ENCODE measurements at places on chromosomes 5 and 9.

GRCh38 chr5:79613549-79613948, 1.3 kb downstream of the TENT2 start:
- DNase-seq = no peak

GRCh38 chr5:124859027-124859426, 112.6 kb upstream of the ZNF608 start:
- no peak for DNase-seq

GRCh38 chr9:4615251-4615650, 46.8 kb upstream of the PLPP6 start:
- DNase-seq = no peak

- DNase-seq = no peak
Observed at GRCh38 chr9:15501179-15501578, 9.6 kb downstream of the PSIP1 start.

DNA sequence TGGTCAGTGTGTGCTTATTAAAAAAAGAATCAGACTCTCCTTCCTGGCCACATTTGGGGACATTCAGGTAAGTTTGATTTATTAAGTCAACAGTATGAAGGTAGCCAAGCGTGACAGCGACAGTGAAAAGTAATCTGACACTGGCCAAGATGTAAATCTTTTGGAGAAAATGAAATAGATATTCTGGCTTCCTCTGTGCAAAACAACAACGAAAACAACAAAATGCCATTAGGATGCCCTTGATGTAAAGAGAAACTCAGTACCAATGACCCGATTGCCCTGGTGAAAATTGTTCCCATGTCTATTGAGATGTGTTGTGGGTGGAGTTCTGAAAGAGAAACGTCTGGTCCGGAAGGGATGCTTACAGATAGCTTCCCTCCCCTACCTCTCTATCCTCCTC, 267.8 kb downstream of the MAT2B start:
- no peak for DNase-seq

DNA sequence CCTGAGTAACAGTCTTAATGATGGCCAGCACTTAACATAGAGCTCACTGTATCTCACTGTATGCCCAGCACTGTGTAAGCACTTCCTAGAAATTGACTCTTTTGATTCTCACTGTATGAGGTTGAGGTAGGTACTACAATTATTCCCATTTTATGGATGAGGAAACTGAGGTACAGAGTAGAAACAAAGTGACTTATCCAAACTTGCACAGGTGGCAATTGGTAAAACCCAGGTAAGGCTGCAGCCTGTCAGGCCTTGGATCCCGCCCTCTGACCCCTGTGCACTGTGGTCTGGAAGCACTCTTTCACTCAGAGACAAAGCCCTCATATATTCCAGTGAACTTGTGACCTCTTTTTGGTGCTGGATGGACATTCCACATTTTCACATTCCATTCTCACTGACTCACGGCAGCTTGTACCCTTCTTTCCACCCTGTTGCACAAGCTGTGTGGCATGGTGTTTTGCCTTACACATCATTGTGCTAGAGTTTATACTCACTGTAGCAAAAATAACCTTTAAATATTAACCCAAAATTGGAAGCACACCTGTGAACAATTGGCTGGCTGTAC, 21.7 kb downstream of the ANKRD55 start:
- peak; percentile 96 for DNase-seq

GRCh38 chr5:96017951-96018350, 56.3 kb upstream of the ELL2 start:
- DNase-seq = no peak

- no peak for DNase-seq
Observed at GRCh38 chr9:8627976-8628679, 828.5 kb upstream of the DMAC1 start.

DNA sequence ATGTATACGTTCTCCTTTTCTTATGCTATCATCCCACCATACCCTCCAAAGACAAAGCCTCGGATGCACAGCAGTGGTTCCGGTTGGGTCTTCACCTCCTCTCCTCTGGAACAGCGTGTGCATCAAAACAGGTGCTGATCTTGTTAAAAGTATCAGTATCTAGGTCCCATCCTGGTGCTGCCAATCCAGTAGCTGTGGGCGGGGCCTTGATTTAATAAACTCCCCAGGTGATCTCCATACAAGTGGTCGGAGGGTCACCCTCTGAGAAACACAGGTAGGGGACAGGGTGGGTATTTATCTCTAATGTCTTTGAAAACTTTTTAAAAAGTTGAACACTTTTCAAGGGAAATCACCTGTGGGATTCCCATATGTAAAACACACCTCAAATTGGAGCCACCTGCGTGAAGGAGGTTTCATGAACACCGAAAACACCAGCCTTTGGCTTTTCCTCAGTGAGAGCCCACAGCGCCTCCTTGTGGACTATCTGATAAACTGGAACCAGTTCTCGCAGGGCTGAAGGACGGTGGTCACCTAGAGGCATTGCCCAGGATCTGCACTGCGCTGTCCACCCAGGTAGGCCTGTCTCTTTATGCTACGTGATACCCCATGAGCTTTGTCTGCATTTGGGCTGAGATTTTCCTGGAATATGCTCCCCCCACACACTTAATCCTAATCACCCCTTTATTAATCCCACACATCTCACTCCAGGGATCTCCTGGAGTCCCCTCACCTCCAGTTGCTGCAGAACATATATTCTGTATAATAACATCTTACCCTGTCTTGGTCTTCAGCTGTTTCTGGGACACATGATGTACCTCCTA, 80.5 kb upstream of the EPB41L4B start:
- no peak for DNase-seq

- DNase-seq = no peak
Observed at GRCh38 chr5:142426129-142427014, 101.6 kb upstream of the SPRY4 start.

DNA sequence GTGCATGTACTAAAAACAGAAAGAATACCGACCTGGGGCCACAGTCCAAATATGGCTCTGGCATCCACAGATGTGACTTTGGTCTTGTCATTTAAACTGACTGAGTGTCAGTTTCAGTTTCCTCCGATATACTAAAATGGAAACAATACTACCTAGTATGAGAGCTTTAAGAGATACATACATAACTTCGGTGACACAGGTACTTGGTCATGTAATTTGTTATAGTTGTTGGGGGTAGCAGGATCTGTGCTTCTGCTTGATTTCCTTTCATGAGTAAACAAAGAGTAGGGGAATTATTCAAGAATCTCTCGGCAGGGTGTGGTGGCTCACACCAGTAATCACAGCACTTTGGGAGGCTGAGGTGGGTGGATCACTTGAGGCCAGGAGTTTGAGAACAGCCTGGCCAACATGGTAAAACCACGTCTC, 32.1 kb downstream of the MTMR12 start:
- no peak for DNase-seq

DNA sequence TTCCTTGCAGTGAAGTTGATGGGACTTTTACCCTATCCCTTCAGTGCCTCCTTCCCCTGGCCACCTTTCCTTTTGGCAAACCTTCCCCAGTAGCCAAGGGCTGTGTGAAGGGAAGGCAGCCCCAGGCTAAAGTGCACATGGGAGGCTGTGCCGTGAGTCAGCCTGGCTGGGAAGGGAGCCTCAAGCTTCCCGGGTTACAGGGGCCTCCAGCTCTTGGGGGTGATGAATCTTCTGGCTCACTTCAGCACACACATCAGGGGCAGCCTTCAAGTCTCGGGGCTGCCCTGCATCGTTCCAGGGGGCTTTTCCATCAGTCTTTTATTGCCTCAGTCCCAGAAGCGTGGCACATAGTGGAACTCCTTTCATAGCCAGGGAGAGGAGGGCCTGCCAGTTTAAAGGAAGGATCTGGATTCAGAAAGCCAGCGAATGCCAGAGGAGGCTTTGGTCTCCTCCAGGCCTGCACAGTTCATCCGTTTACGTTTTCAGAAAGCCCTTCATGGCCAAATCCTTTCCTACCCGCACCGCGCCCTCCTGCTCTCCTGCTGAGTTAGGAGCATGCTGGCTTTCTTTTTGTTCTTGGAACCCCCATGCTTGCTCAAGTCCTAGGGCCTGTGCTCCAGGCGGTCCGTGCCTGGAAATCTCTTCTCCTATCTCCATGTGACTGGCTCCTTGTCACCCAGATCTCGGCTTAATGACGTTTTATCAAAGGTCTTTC, 134.8 kb upstream of the KLF4 start:
- no peak for DNase-seq

DNA sequence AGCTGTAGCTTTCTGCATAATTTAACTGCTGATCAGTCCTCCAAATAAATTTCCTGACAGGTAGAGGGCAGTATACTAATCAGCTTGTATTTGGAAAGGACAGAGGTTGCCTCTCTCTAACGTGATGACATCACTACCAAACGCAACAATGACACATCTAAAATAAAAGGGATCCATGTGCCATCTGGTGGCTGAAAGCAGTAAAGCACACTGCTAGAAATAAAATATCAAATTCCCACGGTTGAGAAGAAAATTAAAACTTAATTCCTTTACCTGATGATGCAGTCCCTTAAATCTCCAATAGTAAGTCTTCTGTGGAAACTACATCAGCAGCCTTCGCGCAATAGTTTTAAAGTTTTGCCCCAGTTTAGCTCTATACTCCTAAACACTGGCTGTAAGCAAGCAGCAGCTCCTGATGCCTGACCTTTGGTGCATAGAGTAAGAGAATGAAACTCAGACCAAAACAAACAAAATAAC, 54.5 kb downstream of the DIAPH1 start:
- peak; percentile 85 for DNase-seq

GRCh38 chr5:51650824-51651223, 267.6 kb downstream of the ISL1 start:
- DNase-seq = no peak

DNA sequence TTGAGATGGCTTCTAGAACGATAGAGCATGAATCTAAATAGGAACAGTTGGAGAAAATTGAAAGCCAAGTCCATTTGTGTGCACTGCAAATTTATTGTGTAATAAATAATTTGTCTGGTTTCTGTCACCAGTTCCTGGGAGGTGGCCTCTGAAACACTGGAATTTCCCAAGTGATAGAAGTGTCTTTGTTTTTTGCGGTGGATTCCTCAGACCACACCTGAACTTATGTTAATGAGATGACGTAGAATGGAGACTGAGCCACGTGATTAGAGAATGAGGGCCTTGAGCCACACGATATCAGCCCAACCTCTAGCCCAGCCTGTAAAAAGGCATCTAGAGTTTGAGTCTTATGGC, 105.1 kb downstream of the MSX2 start:
- DNase-seq = no peak

DNA sequence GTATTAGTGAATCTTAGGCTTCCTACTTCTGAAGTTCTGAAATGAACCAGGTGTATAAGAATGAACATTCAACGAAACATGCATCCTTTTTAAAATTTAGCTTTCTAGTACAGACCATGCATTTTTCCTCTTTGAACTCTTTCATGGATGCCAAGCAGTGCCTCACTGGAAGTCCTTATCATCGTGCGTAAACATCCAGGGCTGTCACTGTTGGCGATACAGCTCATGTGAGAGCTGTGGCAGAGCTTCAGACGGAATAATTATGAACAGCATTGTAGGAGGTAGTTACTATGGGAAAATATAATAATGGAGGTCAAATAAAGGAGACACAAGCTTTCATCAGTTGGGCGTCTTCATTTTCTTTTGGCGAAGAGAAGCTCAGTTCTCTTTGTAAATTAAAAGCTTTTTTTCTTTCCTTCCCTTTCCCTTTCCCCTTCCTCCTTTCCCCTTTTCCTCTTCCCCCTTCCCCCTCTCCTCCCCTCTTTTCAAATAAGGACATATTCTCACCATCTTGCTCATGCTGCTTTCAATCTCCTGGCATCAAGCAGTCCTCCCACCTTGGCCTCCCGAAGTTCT, 167.3 kb downstream of the KDM4C start:
- no peak for DNase-seq

- no peak for DNase-seq
Observed at GRCh38 chr9:112863746-112864145, 26.9 kb downstream of the SLC46A2 start.

DNA sequence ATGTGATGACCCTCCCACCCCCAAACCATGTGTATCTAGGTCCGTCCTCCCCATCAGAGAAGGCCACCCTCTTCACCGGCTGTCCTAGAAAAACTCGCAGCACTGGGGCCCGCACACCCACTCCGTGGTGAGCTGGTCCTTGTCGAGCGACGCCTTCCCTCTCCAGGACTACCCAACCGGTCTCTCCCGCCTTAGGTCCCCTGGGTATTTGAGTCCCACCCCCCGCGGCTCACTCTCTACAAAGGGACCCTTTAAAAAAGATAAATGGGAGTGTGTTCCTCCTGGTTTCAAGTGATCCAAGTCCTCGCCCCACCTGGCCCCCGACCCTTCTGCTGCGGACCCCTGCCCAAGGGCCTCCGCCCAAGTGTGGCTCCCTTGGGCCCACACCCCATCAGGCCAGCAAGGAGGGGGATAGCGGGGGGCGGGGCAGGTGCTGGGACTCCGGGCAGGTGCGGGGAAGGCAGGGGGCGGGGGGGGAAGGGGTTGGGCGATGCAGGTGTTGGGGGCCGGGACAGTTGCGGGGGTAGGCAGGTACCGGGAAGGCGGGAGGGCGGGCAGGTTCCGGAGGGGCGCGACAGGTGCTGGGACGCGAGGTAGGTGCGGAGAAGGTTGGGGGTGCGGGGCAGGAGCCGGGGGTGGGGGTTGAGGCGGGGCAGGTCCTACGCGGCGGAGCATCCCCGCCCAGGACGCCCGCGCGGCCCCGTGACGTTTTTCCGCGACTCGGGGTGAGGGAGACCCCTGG, 970 bp upstream of the ARRDC1 start:
- no peak for DNase-seq

DNA sequence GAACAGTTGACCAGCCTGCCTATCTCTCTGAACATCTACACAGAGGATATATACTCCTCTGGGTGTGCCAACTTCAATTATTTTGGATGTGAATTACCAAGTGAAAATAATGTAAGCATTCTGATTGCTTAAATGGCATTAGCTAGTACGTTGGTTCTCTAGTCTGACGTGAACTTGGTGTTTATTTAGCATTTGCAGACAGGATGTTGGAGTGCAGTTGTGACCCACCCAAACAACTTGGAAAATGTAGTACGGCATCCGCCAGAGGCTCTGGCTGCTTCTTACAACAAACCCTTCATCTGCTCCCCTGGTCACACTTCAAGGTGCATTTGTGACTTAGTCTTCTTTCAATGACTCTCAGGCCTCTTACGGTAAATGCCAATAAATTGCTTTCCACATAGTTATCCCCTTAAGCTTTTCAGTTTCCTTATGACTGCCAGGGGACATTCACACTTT, 616.6 kb downstream of the PDE4D start:
- no peak for DNase-seq

DNA sequence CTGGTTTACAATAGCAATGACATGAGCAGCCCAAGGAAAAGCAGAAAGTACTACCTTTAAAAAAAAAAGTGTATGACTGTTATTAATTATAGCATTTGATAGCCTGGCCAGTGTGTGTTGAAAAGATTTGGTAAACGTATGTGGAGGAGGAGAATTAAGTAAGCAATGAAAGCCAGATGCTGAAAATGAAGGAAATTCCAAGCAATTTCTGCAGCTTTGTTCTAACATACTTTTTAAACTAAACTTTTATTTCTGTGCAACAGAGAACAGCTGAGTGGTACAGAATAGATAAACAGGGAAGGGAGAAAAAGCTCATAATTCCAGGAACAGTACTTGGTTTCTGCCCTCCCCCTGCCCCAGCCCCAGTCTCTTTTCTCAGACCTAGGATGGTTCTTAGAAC, 252.6 kb downstream of the ADAMTSL1 start:
- no peak for DNase-seq

All from epithelial cell of proximal tubule (primary cell).